ENCODE measurements at places on chromosomes 7 and 10. TPM values are rescaled to one million over a fixed set of nuclear protein-coding genes. Genes with fewer than 3 reads are reported as not detected.

DNA sequence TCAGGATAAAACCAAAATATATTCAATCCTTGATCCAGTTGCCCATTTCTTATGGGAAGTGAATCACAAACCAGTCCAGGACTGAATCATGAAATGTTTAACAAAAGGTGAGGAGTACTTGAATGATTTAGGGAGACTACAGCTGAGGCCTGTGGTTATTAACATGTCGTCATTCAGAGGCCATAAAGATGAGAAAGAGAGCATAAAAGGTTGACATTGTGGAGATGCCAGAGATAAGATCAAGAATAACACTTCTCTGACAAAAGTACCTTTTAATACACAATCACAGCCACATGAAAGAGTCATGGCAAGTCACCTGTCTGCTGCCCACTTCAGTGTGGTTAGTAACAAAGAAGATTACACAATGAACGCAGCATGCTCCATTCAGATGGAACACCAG lies 1195.7 kb upstream of the SORCS1 start:
- no peaks in the 10 kb centered on the region for H3K4me1 ChIP-seq
- peak; percentile 11 for ATAC-seq
- H3K4me3 ChIP-seq: no peak overlapping the region

- H3K4me1 ChIP-seq: no peaks in the 10 kb centered on the region
- no peaks in the 10 kb centered on the region for H3K36me3 ChIP-seq
- H3K27ac ChIP-seq: no peak overlapping the region
- no peak overlapping the region for H3K4me3 ChIP-seq
- no peaks in the 10 kb centered on the region for H3K27me3 ChIP-seq
- no peak for ATAC-seq
These were observed 151.6 kb downstream of the MALRD1 start for GRCh38 chr10:19200211-19200610.

GRCh38 chr7:129606803-129607202 lies 4.7 kb upstream of the NRF1 start:
- H3K27me3 ChIP-seq: no peaks in the 10 kb centered on the region
- H3K27ac ChIP-seq: peak overlapping the region; percentile 5
- peaks cover 36% of the 10 kb centered on the region for H3K4me1 ChIP-seq
- H3K4me3 ChIP-seq: no peak overlapping the region

DNA sequence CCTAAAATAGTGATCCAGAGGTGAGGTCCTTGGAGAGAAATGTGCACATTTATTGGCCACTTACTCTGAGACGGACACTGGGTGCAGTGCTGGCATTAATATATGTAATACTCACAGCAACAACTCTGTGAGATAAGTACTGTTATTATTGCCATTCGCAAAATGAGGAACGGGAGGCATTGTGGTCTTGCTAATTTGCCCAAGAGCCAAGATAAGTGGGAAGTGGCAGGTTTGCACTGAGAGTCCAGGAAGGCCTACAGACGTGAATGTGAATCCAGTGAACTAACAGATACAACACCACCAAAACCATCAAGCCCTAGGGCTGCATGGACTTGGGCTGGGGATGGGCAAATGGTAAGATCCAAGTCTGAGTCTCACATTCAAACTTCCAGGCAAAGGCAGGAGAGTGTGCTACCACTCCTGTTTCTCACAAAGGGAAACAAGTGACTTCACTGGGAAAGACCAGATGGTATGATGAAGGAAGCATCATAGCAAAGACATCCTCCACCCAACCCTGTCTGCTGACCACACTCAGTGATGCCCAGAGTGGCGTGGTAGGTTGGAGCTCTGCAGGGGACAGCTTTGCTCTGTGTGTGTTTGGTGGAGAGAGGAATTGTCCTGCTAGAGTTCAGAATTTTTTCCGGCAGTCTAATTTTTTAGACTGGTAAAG lies 19.2 kb downstream of the TMEM273 start:
- H3K27me3 ChIP-seq: no peaks in the 10 kb centered on the region
- peaks cover 97% of the 10 kb centered on the region for H3K36me3 ChIP-seq
- no peak overlapping the region for H3K4me3 ChIP-seq
- no peak for ATAC-seq
- H3K4me1 ChIP-seq: peaks cover 27% of the 10 kb centered on the region

GRCh38 chr10:75525067-75525466 lies 93.6 kb downstream of the LRMDA start:
- no peaks in the 10 kb centered on the region for H3K36me3 ChIP-seq
- no peaks in the 10 kb centered on the region for H3K4me1 ChIP-seq
- no peak overlapping the region for H3K4me3 ChIP-seq
- peaks cover 29% of the 10 kb centered on the region for H3K27me3 ChIP-seq
- ATAC-seq: no peak
- H3K27ac ChIP-seq: no peak overlapping the region

The NOD1 gene
- 14.5 TPM for total RNA-seq

The WBP1L gene
- total RNA-seq: 24.8 TPM

The NKX2-3 gene
- total RNA-seq: not detected

The SFXN4 gene
- 20.4 TPM for total RNA-seq

The LCOR gene
- 25.5 TPM for total RNA-seq
